GM04503 (cell line): ENCODE measurements at places on chromosomes 11 and 22.

- DNase-seq: peak; percentile 90
Measured at GRCh38 chr22:19568337-19569275, 44.4 kb upstream of the CLDN5 start.

DNA sequence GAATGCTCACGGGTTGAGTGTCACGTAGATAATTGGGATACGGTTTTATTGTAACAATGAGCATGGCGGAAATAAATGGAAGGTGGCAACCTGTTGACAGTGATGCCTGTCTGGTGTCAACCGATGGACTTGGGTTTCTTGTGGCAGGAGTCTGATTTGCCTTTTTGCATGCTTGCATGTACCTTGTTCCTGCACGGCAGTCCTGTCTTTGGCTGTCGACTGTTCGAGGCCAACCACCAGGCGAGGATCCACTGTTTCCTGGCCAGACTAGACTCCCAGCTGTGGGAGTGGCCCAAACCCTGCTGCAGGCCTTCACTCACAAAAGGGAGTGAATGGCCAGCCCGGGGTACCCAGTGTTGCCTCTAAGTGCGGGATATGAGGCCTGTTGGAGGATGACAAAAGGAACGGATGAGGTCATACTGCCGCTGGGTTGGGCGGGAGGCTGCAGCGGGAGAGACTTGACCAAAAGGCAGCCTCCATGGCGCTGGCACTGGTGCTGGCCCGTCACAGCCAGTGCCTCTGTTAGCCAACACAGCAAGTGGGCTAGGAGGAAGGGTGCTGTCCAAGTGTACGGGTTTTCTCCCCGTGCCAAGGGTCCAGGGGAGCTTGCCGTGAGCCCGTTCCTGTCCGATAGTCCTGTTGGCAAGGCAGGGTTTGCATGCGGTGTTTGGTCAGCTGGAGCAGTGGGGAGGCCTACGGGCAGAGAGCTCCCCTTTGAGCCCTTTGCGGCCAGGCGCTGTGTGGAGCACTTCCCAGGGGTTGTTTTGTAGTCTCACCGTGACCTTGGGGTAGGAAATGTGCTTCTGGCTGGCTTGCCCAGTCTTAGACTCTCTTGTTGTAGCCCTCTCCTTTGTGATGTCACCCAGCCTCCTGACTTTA, 974 bp downstream of the DGCR8 start:
- no peak for DNase-seq

DNA sequence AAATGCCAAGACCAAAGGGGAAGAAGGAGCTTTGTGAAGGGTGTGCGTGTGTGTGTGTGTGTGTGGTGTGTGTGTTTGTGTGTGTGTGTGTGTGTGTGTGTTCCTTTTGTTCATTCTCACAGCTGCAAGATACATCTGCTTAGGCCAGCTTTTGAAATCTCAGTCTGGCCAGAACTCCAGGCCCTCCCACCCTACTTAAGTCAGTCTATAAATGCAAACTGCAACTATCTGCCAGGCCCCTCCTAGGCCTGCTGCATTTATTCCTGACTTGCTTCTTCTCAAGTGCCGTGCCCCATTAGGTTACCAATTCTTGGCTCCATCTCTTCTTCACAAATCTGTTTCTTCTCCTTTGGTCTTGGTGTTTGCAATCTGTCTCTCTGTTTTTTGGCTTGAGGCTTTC, 21.6 kb upstream of the RIC3 start:
- DNase-seq: no peak

- DNase-seq: no peak
Measured at GRCh38 chr11:5564259-5565019, 16.1 kb upstream of the OR52H1 start.

- DNase-seq: no peak
Measured at GRCh38 chr11:68969386-68969785, 11.4 kb downstream of the MRGPRD start.

GRCh38 chr11:70695086-70695960, 297.0 kb downstream of the CTTN start:
- no peak for DNase-seq

- no peak for DNase-seq
Measured at GRCh38 chr11:84103096-84103495, 816.9 kb upstream of the CCDC90B start.

DNA sequence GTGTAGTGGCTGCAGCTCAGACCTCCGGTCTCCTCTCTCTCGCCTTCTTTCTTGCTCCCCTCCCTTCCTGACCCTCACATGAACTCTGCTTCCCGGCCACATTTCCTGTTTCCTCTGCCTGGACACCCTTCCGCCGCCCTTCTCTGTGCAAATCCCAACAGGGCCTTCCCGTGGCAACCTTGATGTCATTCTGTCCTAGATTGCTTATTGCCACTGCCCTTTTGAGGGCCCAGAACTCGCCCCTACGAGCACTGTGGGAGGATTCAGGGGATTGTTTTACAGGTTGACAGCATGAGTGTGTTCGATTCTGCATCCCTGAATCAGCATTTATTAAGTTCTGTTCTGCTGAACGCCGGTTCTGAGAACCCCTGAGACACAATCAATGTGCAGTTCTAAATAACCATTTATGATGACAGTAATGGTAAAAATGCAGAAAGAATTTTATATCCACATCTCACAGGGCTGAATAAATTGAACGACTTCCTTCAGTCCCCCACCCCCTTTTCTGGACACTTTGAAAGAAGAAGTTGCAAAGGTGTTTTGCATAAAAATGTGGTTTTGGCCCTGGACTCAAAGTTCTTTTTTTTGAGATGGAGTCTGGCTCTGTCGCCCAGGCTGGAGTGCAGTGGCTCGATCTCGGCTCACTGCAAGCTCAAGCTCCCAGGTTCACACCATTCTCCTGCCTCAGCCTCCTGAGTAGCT, 6.4 kb downstream of the BATF2 start:
- DNase-seq: no peak

GRCh38 chr11:9664276-9665171, 647 bp downstream of the SWAP70 start:
- DNase-seq: no peak
